Head of caudate nucleus (tissue), 42 donors: ENCODE measurements at places on chromosomes 11 and 22.

- no peak for DNase-seq
Measured at GRCh38 chr11:69209038-69209350, 53.3 kb downstream of the SMIM38 start.

DNA sequence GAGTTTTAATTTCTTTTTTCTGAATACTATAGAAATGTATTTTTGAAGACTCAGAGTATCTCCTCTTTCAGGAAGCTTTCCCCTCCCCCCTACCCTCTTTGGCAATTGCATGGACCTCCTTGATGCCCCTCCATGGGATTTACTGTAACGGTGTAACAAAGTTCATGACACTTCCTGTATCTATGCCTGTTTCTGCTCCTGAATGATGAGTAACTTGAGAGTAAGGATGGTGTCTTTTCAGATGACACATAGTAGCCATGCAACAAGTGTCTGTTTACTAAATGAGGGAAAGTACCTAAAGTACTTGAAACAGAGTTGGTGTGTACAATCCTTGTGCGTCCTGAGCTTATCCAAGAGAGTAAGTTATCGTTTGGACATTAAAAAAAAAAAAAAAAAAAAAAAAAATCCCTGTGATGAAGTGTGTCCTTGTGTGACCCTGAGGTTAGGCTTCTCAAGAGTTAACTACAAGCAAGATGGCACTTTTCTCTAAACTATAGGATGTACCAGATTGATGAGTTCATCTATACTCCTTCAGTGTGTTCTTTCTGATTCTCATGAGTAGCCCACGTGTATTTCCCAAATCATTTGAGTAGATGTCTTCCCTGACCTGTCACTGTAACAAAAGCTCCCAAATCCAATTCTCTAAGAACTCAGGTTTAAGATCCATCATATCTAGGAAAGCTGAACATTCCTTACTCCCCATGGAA lies 7.4 kb downstream of the ETS1 start:
- DNase-seq = no peak

- no peak for DNase-seq
Measured at GRCh38 chr11:40445391-40445790, 1014.1 kb downstream of the LRRC4C start.

GRCh38 chr11:111631024-111631665 lies 28.9 kb downstream of the SIK2 start:
- DNase-seq = no peak

- DNase-seq = no peak
Measured at GRCh38 chr22:38829485-38829884, 14.3 kb downstream of the NPTXR start.

GRCh38 chr11:121494355-121495099 lies 41.8 kb upstream of the SORL1-AS1 start:
- peak; percentile 44 for DNase-seq

- DNase-seq = no peak
Measured at GRCh38 chr11:79352349-79352703, 88.5 kb downstream of the TENM4 start.

GRCh38 chr11:76362716-76363115 lies 18.2 kb downstream of the THAP12 start:
- no peak for DNase-seq

GRCh38 chr11:28343304-28344233 lies 235.4 kb downstream of the METTL15 start:
- DNase-seq = no peak

- no peak for DNase-seq
Measured at GRCh38 chr11:16843294-16843693, 104.8 kb downstream of the C11orf58 start.

DNA sequence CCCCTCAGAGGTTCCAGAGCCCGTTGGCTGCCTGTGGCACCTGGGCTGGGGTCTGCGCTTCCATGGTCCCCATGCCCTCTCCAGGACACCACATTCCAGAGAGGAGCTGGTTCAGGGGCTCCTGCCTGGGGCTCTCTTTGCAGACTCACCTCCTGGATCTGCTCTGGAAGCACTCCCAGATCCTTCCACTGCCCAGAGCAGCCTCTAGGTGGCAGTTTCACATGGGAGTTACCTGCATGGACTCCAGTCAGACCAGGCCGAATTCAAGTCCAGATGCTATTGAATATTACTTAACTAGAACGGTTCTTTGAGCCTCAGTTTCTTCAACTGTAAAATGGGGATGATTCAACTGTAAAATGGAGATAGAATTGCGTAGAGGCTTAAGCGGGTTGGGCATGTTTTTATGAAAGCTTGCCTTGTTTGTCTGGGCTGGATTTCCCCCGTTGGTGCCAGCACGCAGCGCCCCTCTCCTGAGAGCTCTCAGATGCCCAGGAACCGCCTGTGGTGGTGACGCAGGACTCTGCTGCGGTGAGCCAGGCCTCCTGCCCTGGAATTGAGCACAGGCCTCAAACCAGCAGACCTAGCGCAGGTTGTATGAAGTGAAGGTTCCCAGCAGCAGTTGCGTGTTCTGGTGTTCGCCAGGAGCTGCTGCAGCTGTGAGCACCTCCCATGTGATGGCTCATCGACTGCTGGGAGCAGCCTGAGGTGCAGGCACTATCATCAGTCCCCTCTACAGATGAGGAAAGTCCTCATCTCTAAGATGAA lies 44.2 kb downstream of the LMO1 start:
- peak; percentile 41 for DNase-seq

DNA sequence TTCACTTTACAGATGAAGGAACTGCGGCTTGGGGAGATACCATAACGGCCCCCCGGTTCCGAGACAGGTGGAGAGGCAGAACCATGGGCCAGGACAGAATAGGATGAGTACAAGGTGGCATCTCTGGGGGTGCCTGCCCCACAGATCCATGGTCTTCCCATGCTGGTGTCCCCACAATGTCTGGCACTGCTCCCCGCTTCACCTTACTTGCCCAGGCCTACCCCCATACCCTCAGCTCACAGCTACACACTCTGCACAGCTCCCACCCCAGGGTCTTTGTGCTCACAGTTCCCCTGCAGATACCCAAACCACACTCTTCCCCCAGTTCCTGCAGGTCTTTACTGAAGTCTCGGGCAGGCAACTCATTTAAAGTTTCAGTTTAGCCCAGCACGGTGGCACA lies 11.4 kb upstream of the DGCR8 start:
- no peak for DNase-seq

DNA sequence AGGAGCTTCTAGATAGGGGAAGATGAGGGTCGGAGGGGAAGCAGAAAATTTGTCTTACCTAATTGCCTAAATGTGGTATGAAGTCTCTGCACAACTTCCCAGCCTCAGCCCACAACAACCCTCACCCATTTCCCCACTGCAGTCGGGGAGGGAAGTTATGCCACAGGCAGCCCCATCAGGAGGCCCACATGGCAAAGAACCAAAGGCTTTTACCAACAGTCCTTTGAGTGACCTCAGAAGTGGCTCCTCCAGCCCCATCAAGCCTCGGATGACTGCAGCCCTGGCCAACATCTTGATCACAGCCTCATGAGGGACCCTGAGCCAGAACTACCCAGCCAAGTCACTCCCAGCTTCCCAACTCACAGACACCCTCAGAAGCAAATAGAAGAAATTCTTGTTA lies 54.8 kb downstream of the CHST1 start:
- DNase-seq = no peak

GRCh38 chr11:1924181-1924580 lies 4.7 kb downstream of the TNNT3 start:
- DNase-seq = no peak

- DNase-seq = no peak
Measured at GRCh38 chr11:122984186-122985011, 2.8 kb upstream of the BSX start.

- peak; percentile 29 for DNase-seq
Measured at GRCh38 chr22:48631288-48631863, 1196.3 kb downstream of the BRD1 start.

DNA sequence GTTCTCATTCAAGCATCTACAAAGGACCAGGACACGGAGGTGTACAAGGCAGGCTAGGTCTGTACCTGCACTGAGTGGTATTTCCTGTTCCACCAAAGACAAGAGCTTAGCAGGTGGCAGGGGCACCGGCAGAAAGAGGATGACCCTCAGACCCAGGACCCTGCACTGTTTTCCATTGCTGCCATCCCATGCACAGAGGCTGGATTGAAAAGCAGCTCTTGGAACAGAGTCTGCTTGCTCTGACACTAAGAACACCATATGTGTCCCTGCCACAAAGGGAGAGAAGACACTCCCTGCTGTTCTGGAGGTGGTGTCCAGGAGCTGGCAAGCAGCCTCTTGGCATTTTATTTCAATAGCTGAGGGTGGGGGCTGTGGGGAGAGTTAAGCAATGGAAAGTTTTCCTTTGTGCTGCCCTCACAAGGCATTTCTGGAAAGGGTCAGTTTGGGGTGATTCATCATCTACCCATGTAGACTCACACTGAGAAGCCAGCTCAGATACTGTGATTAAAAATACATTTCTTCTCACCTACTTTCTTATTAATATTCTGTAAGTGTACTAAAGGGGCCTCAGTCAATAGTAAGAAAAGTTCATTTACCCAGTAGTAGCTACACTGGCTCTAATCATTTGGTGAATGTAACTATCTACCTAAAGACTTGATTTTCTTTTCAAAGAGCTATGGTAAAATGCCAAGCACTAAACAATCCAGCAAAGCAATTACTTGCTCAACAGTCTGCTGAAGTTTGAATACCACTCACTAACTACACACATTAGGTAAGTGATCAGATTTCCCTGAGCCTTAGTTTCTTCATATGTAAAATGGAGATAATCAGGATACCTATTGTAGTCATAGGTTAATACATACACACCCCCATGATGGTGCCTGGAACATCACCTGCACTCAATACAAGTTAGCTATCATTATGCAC lies 55.2 kb downstream of the SLC1A2 start:
- DNase-seq = no peak

- no peak for DNase-seq
Measured at GRCh38 chr11:58772329-58773285, 40.9 kb upstream of the GLYAT start.

DNA sequence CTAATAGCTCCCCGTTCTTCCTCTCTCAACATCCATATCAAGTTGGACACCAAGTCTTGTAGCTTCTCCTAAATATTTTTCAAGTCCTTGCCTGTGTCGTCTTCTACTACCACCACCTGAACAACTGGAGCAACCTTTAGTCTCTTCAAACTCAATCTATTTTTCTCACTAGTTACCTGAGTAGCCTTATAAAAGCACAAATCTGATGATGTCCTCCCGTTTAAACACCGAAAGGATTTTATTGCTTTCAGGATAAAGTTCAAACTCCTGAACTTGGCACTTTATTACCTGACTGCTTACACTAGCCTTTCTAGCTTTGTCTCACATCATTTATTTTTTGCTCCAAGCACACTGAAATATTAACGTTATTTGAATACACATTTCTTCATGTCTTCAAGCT lies 1.3 kb upstream of the PAK1 start:
- DNase-seq = no peak

- DNase-seq = peak; percentile 26
Measured at GRCh38 chr11:102914238-102915043, 39.7 kb upstream of the MMP12 start.

- no peak for DNase-seq
Measured at GRCh38 chr11:64513523-64513922, 77.5 kb upstream of the SLC22A12 start.
